ENCODE measurements at places on chromosomes 11 and 22.

GRCh38 chr11:123457187-123457770 lies 27.2 kb downstream of the GRAMD1B start:
- no peak for DNase-seq

DNA sequence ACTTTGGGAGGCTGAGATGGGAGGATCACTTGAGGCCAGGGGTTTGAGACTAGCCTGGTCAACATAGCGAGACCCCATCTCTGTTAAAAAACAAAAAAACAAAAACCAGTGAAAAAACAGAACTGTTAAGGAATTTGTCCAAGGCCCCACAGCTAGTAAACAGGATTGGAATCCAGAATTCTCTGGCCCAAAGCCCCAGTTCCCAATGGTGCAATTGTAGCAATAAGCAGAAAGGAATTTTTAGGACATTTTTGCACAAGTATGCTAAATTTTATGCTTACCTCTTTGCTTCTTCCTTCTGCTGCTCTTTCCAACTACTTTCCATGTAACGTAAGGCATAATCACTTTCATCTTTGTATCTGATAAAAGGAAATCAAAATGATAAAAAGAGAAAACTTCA lies 11.6 kb downstream of the MISFA start:
- no peak for DNase-seq

- no peak for DNase-seq
These were observed 85.9 kb downstream of the MICAL3 start for GRCh38 chr22:17938484-17938924.

DNA sequence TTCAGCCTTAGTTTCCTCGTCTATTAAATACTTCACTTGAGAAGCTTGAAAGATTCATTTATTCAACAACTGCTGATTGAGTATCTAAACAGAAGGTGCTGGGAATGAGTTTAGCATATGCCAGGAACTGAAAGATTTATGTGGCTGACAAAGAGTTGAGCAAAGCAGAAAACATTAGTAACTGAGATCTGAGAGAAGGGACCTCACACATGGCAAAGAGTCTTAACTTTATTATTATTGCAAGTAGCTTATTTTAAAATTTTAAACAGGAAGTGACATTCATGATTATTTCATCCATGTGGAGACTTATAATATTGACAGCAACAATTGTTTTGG lies 133.6 kb downstream of the CASP12 start:
- no peak for DNase-seq

DNA sequence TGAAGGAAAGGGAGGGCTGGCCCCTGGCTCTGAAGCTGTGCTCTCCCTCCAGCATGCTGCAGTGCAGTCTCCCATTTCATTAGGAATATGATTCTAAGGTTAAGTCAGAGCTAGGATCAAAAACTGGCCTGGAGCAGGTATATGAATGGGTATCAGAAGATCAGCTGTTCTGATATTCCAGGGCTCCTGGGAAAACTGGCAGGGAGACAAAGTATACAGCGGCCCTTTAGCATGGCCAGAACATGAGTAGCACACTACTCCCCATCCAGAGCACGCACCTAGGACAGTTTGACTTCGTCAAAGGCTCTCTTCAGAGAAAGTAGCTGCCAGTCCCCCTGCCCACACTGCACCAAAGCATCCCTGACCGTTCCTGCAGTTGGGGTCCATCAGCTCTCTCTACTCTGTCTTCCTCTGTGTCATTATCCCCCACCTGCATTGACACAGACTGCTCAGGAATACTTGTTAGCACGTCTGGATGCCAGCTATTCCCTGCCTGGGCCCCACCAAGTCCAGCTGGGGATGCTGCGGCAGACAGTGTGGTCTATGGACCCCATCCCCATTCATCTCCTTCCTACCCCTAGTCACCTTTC lies 4.0 kb upstream of the FCHSD2 start:
- DNase-seq = no peak
